ENCODE measurements at places on chromosomes 4 and X.
A peak's percentile ranks its signal among the peaks of the same experiment; 100 is the strongest.

- no peak for DNase-seq
These were observed 56.4 kb downstream of the SCFD2 start for GRCh38 chr4:53309321-53310040.

- no peak for DNase-seq
These were observed 123.9 kb upstream of the CBR4 start for GRCh38 chr4:169133932-169134331.

DNA sequence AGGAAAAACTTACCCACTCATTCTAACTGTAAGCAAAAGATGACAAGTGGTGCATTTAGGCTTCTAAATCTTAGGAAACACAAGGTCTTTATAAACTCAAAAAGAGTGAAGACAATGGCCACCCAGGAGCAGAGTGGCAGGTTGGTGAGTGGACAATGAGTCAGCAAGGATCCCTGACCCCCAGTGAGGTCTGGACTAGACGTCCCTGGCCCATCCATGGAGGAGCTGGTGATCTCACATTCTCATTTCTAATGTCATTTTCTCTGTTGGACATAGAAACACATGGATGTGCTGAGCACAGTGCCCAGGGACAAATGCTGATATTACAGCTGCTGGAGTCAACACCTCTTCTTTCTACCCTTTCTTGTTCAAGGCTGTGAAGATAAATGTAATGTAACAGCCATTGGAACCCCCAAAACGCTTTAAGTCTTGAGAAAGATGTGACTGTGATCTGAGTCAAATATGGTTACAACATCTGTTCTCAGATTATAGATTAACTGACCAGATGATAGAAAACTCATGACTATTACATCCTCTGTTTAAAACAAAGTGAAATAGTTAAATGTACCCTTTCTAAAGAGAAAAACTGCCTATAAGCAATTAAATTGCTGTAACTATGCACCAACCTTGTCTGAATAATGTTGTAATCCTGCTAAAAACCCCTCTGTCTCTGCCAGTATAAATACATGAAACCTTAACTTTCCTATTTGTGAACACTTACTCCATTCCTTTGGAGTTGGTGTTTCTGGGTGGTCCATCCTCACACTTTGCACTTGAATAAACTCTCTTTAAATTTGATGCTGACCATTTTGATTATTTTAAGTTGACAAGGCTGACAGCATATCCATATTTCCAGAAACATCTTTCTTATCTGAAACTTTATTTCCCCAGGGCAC lies 92.7 kb downstream of the USP46 start:
- no peak for DNase-seq

GRCh38 chrX:31929366-31929765 lies 857.5 kb upstream of the FTHL17 start:
- no peak for DNase-seq

DNA sequence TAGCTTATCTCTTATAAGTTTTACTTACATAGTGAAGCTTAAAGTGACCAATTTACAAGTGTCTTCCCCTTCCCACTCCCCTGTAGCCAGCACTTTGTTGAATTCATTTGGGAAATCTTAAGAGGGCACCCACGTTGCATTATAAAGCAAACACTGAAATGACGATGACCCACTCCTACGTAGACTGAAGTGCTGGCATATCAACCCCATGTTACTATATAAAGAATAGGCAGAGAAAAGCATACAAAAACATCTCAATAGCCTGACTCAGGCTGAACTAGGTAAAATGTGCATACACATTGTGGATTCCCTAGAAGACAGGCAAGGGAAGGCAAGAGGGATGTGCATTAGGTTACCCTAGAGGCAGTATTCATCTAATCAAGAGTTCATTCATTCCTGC lies 313.4 kb downstream of the TENM3 start:
- DNase-seq, result no peak

DNA sequence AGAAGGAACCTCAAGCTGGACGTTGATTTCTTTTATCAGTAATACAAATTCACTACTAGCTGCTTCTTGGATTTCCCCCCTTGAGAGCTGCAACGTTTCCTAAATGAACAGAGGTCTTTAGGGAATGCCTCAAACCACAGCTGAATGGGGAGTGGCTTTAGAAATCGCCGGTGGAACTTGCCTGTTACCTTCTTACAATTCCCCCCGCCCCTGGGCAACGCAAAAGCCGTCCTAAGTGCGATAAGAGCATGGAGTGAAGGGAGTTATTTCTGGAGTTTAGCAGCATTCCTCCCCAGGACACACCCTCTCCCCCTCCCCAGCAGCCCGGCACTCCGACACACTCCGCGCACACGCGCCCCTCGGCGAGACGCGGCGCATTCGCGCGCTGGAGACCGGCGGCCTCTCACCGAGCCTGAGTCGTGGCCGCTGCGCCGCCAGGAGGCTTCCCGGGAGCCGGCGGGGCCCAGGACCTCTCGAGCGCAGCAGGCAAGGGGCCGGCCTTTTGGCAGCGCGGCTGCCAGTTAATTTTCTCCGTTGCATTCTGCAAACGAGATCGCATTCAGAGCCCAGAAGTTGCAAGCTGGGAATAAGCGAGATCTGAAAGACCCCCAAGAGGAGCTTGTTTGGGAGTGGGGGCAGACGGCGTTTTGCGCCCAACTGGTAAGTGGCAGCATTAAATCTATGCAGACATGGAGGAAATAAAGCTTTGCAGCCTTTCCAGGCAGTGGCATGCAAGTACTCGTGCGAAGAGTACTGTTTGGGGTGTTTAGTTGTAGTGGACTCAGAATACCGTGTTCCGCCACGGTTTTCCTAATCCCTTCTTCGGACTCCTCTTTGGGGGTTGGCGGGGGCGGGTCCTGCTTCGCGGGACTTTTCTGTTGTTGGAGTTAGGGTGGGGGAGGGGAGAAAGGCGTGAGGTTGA lies 134.7 kb downstream of the PALLD start:
- peak; percentile 13 for DNase-seq

DNA sequence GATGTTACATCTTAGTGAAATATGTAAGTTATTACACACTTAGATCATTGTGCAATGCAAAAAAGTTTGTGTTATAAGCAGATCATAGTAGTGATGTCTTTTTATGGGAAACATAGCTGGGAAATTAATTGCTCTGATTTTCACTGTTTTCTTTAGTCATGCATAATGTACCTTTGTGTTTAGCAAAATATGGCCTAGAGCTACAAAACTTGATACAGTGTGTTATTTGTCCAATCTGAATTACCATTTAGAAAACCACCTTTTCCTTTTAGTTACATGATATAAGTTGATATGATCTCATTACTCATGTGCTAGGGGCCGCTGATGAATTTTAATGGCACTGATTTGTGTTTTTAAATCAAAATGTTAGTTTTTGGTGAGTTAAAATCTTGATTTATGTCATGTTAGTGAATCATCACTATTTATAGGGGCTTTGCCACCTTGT lies 2.0 kb downstream of the BMPR1B start:
- DNase-seq, result no peak

DNA sequence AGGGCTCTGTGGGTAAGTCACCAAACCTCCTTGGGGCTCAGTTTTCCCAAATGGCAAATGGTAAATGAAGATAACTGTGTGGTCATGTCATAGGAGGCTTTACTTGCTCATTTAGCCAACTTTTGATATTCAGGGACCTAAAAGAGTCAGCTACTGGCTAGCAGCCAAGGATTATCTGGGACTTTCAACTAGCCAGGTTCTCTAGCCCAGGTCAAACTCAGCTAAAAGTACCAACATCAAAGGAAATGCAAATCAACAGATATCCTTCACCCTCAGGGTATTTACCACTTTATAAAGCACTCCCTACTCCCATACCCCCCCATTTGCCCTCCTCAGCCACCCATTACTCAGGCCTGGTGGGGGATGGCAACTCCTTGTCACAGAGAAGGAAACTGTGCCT lies 7.5 kb downstream of the AMER1 start:
- no peak for DNase-seq

GRCh38 chrX:39602195-39602594 lies 495.6 kb downstream of the BCOR start:
- no peak for DNase-seq

GRCh38 chrX:119235051-119235511 lies 1.0 kb upstream of the PGRMC1 start:
- no peak for DNase-seq

DNA sequence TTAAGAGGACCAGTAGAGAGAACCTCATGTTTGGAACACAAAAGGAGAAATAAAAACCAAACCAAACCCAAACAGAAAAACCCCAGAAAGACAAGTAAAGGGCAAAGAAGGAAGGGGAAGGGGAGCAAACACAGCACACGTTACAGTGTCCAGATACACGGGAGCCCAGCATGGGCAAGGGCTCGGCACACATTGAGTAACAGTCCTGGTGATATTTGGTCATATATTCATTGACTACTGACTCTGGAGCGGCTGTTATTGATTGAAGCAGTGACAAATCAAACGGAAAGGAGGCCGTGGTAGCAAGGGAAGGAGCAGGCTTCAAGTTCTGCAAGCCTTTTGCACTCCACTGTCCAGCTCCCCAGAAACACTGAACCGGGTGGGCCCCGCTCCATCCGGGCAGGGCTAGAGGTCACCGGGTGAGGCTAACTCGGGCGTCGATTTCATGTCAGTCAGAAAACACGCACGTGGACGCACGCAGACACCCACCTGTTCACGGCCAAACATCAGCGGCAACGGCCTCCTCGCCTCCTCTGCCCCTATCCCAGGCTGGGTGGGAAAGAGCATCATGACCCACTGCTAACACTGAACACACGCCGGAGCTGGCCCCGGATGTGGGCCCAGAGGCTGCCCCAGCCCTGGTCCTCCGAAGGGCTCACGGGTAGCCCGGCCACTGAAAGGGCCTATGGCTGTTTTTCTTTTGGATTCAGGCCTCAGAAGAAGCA lies 3.7 kb upstream of the IRAK1 start:
- no peak for DNase-seq
